Stomach (tissue), 19 donors: ENCODE measurements at places on chromosomes 13 and 19. TPM values are rescaled to one million over a fixed set of nuclear protein-coding genes. Genes with fewer than 3 reads are reported as not detected.

The WDR87 gene
- not detected for total RNA-seq

The ATCAY gene
- total RNA-seq, result not detected

The NLRP7 gene
- not detected for total RNA-seq

The CASP14 gene
- not detected for total RNA-seq

The CCDC122 gene
- total RNA-seq, result 1.9 TPM

The C13orf42 gene
- total RNA-seq, result not detected

The CCL25 gene
- not detected for total RNA-seq

The MAB21L1 gene
- total RNA-seq, result 2.0 TPM
